ENCODE measurements at places on chromosomes 11 and 22.

GRCh38 chr11:111448414-111448813, 63.8 kb downstream of the BTG4 start:
- no peak for DNase-seq

DNA sequence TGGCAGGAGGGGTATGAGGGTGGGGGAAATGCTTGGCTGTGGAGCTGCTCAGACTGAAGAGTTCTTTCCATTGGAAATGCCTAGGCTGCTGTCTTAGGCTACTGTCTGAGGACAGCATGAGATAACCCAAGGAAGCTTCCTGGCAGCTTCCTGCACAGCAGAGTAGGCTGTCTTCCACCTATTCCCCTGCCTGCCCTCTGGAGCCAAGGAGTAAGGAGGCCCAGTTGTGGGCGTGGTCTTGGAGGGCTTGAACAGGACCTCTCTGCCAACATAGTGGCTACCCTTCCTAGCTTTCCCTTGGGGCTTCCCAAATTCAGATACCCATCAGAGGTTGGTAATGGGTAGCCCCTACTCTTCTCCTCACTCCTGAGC, 25.9 kb downstream of the PHLDB1 start:
- no peak for DNase-seq

DNA sequence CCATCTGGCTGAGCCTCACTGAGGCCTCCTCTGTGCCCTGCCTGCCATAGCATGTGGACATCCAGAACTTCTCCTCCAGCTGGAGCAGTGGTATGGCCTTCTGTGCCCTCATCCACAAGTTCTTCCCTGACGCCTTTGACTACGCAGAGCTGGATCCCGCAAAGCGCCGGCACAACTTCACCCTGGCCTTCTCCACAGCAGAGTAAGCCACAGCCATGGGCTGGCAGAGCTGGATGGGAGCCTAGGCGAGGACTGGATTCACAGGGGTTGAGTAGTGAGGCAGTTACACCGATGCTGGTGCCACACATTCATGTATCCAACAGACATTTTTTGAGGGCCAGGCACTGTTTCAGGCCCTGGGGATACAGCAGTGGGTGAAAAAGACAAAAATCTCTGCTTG, 9.1 kb downstream of the SMTNL1 start:
- DNase-seq: no peak

DNA sequence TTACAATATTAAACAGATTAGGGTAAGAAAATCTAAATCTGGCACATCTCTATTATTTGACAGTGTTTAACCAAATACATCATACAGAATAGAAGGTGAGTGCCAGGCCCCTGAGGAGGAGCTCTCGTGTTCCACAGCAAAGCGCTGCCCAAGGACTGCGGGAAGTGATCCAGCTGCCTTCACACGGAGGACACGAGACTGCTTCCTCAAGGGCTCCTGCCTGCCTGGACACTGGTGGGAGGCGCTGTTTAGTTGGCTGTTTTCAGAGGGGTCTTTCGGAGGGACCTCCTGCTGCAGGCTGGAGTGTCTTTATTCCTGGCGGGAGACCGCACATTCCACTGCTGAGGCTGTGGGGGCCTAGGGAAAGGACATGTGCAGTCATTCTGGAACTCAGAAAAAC, 71.1 kb downstream of the NCAPD3 start:
- DNase-seq: no peak

- DNase-seq: no peak
Observed at GRCh38 chr11:57787920-57788702, 26.5 kb downstream of the CTNND1 start.

GRCh38 chr22:46947516-46948257, 185.2 kb downstream of the TBC1D22A start:
- DNase-seq: no peak

GRCh38 chr11:10295064-10295901, 1.3 kb upstream of the SBF2 start:
- DNase-seq: no peak

DNA sequence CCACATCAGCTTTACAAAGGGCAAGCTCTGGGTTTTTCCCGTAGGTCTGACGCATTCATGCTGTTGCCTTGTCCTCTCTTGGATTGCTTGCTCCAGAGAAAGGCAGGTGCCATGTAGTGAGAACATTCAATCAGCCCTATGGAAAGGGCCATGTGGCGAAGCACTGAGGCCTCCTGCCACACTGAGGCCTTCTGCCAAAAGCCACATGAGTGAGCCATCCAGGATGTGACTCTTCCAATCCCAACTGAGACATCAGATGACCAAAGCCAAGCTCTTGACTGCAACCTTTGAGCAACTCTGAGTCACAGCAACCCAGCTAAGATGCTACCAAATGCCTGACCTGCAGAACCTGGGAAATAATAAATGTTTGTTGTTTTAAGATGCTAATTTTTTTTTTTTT, 9.0 kb upstream of the PANX3 start:
- DNase-seq: no peak

DNA sequence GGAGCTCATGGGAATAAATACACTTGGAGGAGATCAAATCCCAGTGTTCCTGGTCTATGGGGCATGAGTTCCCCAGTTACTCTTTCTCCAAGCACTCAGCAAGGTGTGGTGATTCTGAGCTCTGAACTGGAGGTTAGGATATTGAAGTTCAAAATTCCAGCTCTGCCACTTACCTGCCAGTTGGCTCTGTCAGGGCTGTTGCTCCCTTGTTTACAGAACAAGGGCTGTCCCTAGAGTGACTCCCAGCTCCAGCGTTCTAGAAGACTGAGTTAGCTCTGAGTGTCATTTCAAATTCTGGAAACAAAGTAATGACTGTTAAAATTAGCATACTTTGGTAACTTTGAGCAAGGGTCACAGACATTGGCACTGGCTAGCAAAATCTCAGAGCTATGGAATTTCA, 69.7 kb upstream of the ZBED5 start:
- DNase-seq: no peak

DNA sequence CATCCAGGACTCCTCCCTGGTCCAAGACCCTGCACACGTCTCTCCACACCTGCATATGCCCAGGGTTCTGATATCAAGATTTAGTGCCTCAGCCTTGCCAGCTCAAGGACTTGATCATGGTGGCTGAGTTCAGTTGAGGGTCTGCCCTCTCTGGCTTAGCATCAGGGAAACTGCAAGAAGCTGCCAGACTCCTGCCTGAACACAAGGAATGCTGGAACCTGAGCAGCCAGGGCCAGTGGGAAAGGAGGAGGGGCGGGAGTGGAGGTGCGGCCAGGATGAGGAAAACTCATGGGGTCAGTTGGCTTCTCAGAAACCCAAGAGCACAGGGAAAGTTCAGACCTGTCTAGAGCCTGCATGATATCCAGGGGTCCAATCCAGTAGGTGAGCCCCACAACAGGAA, 546.1 kb downstream of the BUD13 start:
- no peak for DNase-seq

GRCh38 chr22:27073601-27074425, 416.4 kb downstream of the MIAT start:
- no peak for DNase-seq

DNA sequence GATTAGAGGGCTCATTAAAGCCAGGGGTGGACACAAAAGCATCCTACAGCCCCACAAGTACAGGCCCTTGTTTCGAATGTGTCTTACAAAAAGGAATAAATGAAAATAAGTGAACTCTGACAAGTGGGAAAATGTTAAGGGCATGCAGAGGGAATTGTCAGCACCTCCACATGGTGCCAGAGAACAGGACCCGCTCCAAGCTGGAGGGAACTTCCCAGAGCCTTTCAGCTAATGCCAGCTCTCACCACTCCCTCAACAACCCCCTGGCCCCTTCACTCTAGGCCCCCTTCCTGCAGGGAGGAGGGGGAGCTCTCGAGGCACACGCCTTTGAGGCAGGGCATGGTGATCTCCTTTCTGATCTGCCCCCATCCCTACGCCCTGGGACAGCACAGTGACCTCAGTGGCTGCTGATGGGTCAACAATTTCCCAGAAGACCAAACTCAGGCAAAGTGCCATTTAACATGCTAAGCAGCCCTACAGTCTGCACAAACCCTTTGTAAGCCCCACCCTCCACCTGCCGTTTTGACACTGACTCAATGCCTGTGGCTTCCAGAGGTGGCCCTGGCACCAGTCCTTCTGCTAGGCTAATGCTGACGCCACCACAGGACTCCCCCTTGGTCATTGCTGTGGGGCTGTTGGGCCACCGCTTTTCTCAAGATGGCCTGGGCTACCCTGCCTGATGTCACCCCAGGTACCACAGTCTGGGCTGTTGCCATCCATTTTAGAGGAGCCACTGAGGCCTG, 12.5 kb upstream of the CHST1 start:
- no peak for DNase-seq

GRCh38 chr11:2374456-2375201, 2.5 kb upstream of the CD81 start:
- no peak for DNase-seq

GRCh38 chr22:39765661-39766060, 127.9 kb downstream of the ENTHD1 start:
- DNase-seq: no peak

- no peak for DNase-seq
Observed at GRCh38 chr22:37659066-37659896, 758 bp downstream of the PDXP start.

DNA sequence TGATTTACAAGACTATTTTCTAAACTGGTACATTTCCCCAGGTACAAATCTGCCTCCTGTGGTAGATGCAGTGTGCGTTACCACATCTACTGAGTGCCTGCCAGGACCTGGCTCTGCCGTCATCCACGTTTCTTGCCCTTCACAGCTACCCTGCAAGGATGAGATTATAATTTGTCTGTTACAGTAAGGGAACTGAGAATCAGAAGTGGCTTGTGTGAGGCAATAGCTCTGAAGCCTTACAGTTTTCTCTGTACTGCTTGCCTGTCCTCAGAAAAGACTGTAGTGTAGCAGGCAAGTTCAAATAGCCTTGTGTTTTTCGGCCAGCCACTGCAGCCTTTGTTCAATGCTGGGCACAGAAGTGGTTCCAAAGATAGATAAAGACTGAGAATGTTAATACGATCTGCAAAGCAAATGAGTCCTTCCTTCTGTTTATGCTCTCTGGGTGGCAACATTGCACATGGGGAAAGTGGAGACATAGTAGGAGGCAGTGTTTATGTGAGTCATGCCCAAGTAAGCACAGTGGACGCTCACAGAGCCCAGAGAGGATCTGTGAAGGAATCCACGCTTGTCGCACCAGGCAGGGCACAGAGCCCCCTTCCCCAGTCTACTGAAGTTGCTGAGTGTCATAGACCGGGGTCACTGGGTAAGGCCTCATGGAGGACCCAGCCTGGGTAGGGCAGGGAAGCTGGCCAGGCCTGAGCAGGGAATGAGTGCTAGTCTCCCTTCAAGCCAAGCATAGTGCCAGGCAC, 49.1 kb downstream of the MICAL2 start:
- peak; percentile 19 for DNase-seq

DNA sequence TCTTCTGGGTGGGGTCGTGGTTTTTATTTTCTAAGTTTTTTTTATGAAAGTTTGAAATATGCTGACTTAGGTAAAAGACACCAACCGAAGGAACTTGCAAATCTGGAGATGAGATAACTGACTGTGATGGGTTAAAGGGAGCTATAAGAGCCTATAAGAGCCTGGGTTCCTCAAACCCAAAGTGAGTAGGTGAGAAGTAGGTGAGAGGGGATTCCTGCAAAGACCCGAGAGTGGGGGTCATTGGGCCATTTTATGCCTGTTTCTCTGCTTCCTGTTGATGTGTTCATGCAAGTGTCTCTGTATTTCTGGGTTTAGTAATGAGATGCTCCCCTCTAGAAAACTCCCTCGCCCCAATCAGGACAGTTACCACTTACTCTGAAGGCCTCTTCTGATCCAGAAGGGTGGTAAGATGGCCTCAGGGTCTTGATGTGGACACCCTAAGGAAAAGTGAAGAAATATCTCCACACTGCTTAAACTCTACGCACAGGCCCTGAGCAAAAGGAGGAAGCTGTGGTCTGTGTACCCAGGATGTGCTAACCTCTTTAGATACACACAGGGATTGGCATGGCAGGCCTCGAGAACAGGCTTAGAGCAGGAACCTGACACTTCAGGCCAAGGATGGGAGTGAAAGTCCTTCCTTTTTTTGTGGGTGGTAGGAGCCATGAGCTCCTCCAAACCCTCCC, 1.8 kb downstream of the FLI1 start:
- no peak for DNase-seq

- no peak for DNase-seq
Observed at GRCh38 chr22:27959335-27960090, 40.5 kb upstream of the PITPNB start.

DNA sequence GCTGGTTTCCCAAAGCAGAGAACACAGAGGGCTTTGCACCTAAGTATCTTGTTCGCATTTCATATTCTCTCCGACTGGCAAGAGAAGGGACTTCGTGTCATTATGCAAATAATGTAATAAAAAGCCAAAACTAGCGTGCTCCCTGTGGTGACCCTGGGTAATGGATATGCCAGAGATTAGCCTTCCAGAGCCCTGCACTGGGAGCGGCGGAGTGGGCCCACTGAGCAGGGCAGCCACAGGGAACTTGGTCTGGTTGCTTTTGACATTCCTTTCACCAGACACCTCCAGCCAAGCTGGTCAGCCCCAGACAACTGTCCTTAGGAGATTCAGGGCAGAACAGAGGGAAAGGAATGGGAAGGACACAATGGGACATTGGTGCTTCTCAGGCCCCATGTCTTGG, 56.1 kb downstream of the FLI1 start:
- DNase-seq: no peak

DNA sequence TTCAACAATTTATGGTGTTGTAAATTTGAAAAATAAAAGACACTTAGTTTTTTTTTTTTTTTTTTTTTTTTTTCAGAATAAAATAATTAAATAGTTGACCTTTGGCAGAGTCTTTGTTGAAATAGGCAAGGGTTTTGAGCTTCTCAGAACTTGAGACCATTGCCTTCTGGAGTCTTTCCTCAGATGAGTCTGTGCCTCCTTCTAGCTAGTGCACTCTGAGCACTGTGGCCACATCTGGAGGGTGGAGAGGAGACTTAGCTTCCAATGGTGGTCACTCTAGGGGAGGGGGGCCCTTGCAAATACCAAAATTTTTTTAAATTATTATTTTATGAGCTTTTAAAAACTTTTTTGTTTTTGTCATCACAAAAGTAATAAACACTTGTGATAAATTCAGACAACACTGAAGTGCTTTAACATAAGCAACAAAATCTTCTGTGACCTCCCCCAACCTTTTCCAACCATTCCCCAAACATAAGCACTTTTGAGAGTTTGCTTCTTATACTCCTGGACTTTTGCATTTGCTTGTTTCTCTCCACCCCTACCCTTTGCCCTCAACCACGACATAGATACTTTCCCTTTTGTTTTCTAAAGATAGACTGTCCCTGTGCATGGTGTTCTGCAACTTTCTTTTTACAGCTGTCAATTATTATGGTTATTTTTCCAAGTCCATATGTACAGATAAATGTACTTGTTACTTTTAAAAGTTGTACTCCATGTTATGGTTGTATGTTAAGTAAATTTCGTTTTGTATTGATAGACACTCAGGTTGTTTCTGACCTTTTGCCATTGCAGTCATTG, 41.1 kb downstream of the BMAL1 start:
- no peak for DNase-seq

DNA sequence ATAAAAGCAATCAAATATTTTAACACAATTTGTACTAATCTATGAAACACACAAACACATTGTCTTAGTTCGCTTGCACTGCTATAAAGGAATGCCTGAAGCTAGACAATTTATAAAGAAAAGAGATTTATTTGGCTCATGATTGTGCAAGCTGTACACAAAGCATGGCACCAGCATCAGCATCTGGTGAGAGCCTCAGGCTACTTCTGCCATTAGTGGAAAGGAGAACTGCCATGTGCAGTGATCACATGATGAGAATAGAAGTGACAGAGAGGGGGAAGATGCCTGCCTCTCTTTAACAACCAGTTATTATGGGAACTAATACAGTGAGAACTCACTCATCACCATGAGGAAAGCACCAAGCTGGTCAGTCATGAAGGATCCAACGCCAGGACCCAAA, 105.1 kb downstream of the GUCY1A2 start:
- no peak for DNase-seq

GRCh38 chr22:30891443-30891755, 77.2 kb downstream of the MORC2 start:
- DNase-seq: no peak

All from right hindlimb (tissue), 1 donor.